ENCODE measurements at places on chromosomes 2 and 18.

DNA sequence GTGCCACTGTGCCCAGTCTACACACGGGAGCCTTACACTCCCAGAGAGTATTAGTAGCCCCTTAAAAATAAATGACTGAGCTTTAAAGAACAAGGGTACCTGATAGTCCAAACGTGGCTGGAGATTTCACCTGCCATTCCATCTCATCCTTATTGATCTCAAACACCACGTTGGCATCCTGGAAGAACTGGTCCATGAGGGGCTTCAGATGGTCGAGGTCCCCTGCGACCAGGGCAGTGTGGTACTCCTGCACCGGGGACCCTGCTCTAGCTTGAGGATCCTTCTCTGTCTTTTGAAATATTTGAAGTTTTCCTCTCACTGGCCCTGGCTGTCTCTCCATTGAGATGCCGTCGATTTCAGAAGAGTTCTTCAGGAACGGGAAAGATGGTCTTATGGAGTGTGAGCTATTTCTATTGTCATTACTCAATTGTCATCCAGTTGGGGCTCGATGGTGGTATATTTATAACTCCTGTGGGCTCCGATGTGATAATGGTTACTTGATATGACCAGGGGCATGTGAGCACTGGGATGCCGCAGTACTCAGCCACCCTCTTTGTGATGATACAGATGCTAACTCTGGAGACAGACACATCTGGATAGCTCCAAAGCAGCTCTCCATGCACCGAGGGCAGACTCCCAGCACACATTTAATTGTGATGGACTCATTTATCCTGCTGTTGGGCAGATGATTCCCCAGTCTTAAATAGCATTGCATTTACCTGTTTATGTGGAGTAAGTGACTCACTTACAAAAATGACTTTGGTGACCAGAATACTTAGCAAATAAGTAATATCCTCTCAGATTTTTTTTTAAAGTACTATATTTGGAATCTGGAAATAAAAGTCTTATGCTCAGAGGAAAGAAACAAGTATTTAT lies 22.8 kb downstream of the ASB18 start:
- DNase-seq: no peak

DNA sequence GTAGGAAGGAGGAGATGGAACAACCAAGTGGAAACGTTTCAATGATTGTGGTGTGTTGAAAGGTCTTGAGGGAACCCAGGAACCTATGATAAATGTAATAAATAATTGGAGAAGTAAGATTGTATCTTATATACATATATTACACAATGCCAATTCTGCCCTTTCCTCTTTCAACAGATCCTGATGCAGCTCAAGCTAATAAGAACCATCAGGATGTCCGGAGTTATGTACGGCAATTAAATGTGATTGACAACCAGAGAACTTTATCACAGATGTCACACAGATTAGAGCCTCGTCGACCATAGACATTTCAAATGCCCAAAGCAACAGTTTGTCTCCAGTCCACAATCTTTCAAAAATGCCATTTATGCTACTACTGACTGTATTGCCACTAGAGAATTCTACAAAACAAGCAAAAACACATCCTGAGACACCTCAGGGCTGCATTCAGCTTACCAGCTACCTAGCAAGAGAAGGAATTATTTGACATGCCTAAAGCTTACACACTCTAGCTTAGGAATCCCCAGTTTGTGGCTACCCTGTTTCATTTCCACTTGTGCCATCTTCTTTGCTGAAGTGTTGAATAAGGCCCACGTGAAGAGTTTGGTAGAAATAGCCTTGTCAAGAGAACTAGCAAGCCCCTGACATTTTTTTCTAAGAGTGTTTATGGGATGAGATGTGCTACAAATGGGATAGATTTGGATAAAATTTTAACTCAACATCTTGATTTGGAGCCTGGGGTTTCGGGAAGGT lies 24.0 kb upstream of the MAP3K20 start:
- no peak for DNase-seq

DNA sequence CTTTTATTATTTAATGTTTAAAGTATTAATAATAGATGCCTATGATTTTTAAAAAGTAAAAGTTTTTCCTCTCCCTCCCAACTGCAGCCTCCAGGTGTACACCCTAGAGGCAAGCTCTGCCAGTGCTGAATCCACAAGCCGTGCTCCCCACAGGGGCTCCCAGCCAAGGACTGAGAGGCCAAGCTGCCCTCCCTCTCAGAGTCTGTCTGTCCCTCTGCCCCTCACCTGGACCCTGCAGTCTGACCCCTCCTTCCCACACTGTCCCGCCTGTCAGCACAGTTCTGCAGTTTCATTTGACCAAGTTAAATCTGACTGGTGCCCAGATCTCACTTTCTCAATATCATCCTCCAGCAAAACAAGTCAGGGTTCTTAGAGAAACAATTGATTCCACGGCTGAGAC lies 14.8 kb upstream of the PROC start:
- no peak for DNase-seq

DNA sequence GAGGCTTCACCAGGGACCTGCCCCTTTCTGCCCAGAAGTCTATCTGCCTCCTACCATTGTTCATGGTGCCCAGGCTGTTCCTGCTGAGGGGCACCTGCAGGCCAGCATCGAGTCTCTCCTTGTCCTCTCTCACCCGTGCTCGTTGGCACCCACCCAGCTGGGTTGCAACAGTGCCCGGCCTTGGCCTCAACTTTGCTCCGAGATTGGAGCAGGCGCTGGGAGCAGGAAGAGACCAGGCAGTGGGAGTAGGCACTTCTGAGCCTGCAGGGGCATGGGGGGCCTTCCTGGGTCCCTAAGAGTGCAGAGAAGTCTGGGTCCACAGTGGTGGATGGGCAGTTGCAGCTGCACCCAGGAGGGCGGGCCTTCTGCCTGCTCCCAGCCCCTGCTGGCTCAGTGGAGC lies 75.6 kb downstream of the NCOA1 start:
- no peak for DNase-seq

- no peak for DNase-seq
These were observed 40.7 kb downstream of the IL1R2 start for GRCh38 chr2:102032368-102033030.

DNA sequence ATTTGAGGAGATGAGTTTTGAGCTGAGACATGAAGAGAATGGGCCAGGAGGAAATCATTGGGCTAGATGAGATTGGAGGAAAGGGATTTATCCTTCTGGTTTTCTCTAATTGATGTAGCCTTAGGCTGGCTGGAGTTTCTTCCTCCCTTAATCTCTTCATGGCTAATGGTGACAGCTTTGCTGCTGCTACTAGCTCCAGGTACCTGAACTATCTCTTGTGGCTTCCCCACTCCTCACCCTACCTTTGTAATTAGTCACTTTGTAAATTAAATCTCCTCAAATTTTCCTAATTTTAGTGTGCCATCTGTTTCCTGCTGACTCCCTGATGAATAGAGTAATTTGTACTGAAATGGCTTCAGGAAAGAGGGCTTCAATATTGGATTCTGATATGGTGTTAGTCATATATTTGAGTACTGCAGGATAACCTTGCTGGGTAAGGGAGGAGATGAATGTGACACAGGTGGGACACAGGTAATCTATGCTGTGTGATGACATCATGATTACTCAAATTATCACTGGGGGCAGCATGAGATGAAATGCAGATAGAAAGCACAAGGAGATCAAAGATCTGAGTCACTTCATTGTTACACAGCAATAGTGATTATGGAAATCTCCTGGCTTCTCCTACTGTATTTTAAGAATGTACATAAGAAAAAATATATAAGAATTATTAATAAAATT lies 1134.1 kb upstream of the DDX18 start:
- no peak for DNase-seq

- no peak for DNase-seq
These were observed 272.1 kb upstream of the EPAS1 start for GRCh38 chr2:46025081-46025480.

- DNase-seq: no peak
These were observed 102.5 kb downstream of the FAM210A start for GRCh38 chr18:13623871-13624270.

GRCh38 chr2:96148410-96149217 lies 3.4 kb upstream of the DUSP2 start:
- peak; percentile 98 for DNase-seq

DNA sequence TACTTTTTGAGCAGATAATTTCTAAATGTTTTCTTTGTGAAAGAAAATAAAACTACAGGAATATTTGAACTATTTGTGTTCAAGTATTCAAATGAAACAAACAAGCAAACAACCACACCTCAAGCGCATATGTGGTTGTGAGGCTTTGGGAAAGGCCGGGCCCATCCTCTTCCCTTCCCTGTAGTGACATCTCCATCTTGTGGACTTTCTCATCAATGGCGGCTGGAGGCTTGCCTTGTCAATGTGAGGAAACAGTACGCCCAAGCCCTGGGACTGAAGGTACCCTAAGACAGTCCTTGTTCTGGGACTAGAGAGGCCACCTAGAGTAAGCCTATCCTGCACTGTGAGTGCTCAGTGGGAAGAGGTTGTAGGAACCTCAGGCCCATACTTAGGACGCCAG lies 166.8 kb downstream of the TPGS2 start:
- no peak for DNase-seq

- no peak for DNase-seq
These were observed 327.0 kb upstream of the CDH7 start for GRCh38 chr18:65423776-65424175.

DNA sequence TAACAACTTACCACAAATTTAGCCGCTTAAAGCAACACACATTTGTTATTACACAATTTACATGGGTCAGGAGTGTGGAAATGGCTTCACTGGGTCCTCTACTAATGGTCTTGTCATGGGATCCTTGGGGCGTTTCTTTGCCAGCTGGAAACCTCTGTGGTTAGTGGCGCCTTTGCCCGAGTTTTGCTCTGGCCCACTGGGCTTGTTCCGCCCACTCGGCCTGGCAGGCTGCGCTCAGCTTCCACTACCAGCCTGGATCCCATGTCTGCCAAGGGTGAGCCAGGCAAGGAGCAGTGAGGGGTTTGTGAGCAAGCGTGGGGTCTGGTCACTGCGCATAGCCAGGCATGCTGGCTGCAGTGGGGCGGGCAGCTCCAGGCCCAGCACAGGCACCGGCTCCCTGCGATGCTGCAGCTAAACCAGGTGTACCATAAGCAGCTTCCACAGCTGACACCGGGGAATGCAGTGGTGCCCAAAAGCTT lies 16.2 kb upstream of the MBD2 start:
- DNase-seq: no peak

- no peak for DNase-seq
These were observed 119.3 kb downstream of the SPTBN1 start for GRCh38 chr2:54575379-54575888.

DNA sequence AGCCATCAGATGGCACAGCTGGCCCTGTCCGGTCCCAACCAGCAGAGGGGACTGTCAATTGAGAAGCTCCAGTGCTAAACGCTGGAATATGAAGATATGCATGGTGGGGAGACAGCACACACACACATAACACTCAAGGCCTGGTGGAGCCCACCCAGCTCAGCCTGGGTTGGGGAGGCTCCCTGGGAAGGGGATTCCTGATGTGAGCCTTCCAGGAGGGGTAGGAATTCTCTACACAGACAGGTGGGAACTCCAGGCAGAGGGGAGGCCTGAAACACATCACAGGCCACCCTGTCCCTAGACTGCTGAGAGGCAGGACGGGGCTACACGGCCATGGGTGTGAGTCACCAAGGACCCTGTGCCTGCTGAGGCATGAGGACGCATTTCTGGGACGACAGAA lies 49.4 kb upstream of the SH3RF3 start:
- no peak for DNase-seq

DNA sequence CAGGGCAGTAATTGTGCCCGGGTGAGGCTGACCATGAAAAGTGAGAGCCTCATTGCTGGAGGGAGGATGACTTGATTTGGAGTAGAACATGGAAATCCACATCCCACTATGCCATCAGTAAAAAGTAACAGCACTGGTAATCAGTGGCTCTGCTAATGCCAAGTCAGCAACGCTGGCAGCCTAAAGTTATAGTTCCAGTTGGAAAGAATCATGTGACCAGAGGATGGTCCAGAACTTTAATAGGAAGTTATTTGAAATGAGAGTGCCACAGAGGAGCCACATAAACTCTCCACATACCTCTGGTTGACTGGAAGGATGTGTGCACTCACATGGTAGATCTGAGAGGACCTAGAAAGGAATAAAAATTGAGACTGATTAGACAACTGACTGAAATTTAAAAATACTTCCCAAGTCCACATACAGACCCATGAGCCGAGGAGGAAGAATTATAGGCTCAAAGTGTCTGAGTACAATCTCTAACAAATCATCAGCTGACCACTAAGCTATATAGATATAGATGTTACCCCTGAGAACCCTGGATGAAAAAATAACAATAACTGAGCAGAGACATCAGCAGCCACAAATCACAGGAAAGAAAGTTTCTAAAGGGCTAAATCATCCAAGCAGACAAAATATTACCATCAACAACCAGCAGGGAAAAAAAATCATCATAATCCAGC lies 346.8 kb downstream of the STK39 start:
- no peak for DNase-seq

GRCh38 chr18:31301201-31301655 lies 16.7 kb upstream of the DSG1 start:
- no peak for DNase-seq

DNA sequence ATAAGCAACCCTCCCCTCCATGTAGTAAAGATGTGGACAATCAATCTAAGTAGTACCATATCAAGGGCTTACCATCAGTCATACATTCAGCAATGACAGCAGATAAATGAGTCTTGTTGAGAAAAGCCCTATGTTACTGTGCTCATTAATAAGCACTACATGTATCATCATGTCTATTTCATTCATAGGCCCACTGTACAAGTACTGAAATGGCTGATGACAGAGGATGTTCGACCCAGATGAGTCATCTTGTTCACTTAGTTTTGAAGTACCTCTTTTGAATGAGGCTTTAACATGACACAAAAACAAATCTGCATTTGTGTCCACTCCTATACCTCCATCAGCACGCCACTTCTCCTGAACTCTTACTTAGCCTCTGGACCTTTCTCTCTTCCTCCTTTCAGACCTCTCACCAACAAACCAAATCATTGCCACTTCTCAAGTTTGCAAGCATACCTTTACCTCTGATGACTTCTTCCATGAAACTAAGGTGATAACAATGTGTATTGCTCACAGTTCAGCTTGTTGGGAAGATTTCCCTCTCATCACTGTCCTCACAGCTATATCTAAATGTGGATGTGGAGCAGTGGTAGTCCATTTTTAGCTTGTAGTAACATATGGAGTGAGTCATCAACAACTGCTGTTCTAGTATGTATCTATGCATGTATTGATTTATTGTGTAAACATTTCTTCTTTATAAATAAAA lies 921.0 kb upstream of the SLC39A10 start:
- DNase-seq: no peak

GRCh38 chr18:49135877-49136276 lies 185.1 kb upstream of the SMAD7 start:
- DNase-seq: no peak

- no peak for DNase-seq
These were observed 13.4 kb upstream of the CELF4 start for GRCh38 chr18:37578886-37579513.

GRCh38 chr2:13666582-13667414 lies 950.1 kb downstream of the TRIB2 start:
- no peak for DNase-seq

Data from stimulated activated naive CD8-positive, alpha-beta T cell treated with anti-CD3 and anti-CD28 coated beads, Interleukin-15, Interleukin-2, amounts not matched to agents 100 U/mL and 50 U/mL, for 24 hours (primary cell).